ENCODE measurements at places on chromosomes 2 and 18.

DNA sequence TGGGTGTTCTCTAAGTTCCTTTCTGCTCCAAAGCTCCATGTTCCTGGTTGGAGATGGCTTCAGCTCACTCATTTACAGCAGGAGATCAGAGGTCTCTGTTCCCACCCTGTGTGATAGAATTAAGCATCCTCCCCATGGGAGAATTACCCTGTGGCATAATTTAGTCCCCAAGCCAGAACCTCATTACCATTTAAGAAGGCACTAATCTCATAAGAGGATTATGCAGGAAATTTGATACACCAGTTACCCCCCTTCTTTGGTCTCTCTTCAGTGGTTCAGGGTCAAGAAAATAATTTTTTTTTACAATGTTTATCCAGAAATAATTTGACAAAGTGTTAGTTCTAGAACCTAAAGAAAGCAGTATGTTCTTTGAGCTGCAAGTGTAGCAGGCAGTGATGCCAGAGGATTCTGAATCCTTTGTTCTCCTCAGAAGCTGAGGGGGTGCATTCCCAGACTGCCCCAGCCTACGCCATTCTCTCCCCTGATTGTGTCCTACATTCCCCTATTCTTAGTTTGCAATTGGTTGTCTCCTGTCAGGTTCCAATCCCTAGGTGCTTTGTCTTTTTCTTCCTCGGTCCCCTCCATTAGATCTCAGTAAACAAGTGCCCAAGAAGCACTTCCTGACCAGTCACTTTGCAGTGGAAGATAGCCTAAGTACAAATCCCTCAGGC is 163.6 kb downstream of the PRKCE start:
- DNase-seq: no peak

DNA sequence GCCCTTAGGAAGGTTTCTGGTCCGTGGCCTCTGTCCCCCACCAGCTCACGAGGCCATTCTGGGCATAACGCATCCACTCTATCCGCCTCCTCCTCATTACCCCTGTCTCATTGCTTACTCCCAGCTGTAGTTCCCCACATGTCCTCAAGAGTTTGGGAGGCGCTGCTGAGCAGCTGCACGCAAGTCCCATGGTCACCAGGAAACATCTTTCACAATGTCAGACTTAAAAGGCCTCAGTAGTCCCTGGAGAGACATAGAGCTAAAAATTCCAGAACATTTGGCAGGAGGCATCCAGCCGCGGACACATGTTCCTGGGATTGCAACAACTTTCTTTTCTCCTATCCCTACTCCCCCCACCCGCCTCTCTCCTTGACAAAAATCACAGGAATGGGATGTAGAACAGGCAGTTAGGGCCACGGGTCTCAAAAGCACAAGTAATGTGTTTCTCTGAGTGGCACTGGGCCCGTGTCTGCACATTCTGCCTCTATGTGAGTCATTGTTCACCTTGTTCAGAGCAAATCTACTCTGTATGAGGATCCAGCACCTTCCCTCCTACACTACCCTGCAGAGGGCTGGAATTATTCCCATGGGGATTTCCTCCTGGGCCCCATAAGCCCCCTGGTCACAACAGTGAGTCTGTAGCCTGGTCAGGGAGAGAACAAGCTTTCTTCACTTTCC is 8.1 kb downstream of the LBH start:
- peak; percentile 79 for DNase-seq

DNA sequence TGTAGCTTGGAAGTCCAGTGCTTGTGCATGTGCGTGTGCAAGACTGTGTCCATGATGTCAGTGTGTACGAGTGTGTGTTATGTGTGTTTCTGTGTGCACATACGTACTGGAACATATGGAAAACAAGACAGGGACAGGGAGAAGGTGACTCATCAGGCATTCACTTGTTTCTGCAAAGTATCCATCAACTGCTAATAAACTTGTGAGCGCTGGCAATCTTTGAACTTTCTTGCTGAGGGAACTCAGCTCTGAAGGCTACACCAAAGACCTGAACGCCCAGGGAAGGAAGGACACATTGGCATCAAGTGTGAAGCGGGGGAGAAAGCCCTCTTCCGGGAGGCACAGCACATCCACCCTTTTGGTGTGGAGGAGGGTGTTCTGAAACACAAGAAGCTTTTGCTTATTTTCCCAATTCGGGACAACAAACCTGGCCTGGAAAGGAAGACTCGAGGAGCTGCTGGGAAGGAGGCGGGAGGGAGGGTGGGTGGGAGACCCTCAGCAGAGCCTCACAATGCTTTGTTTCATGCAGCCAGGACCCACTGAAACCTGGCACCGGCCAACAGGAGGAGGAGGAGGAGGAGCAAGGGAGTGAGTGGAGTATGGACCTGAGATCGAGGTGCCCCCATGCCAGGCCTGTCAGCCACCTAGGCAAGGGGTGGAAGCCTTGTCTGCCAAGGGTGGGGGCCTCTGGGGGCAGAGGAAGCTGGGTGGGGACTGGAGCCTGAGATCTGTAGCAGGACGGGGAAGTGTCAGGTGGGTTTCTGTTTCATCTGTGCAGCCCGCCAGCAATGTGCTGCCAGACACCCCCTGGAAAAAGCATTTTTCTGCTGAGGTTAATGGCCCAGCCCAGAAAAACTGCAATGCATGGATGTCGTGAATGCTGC is 26.8 kb downstream of the SMAD7 start:
- no peak for DNase-seq

GRCh38 chr18:255171-255570 is 12.7 kb downstream of the THOC1 start:
- no peak for DNase-seq

- no peak for DNase-seq
These were observed 25.9 kb downstream of the TMSB10 start for GRCh38 chr2:84931384-84931821.

DNA sequence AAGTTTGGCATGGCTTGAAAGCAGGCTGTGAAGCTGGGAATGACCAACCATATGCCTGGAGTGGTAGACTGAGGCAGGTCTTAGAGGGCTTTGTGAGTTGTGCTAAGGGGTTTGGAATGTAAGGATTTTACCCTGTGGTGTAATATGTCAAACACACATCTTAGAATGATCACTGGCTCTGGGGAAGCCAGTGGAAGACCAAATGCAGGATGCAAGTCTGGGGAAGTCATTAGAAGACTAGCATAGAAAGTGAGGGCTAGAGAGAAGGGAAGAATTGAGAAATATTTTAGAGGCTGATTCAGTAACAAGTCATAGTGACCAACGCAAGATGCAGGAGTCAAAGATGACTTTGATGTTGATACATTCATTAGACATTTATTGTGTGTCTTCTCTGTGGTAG is 3.5 kb upstream of the FHOD3 start:
- DNase-seq: no peak

- no peak for DNase-seq
These were observed 41.6 kb downstream of the LBH start for GRCh38 chr2:30272761-30273573.

- DNase-seq: no peak
These were observed 87.1 kb downstream of the DOK6 start for GRCh38 chr18:69487488-69488394.

GRCh38 chr18:45066886-45067285 is 386.2 kb downstream of the SETBP1 start:
- no peak for DNase-seq

DNA sequence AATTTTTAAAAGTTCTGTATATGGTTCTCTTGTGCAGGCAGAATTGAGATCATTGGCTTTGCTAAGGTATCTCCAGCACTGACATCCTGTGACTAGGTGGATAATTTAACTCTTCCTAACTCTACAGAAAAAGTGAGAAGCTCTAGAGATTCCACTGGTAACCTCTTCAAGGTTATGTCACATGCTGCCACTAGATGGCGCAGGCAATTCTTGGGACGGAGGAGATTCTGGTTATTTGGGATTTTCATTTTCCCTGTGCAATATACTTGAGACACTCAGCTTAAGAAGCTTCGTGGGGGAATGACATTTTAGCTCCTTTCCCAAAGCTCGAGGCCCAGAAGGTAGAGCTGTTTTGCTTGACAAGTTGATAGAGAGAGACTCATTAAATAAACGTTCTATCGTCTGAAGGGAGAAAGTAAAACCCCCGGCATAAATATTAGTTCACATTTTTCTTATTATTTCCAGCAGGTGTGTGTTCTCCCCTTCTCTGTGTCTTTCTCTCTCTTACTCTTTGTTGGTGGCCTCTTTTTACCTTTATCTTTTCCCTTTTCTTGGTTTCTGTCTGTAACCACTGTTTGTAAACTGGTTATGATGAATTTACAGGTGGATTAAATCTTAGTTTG is 26.6 kb upstream of the LANCL1 start:
- no peak for DNase-seq

GRCh38 chr2:237022533-237022932 is 63.2 kb upstream of the COPS8 start:
- no peak for DNase-seq

- no peak for DNase-seq
These were observed 64.9 kb downstream of the EML4 start for GRCh38 chr2:42233976-42234441.

GRCh38 chr2:168660870-168661862 is 141.3 kb upstream of the NOSTRIN start:
- DNase-seq: no peak

GRCh38 chr2:38863061-38863695 is 12.6 kb downstream of the DHX57 start:
- DNase-seq: no peak

Measured in effector memory CD8-positive, alpha-beta T cell (primary cell).